Peyer's patch (tissue), 4 donors: ENCODE measurements at places on chromosomes 6 and 20. TPM values are rescaled to one million over a fixed set of nuclear protein-coding genes. Genes with fewer than 3 reads are reported as not detected.

- no peaks in the 10 kb centered on the region for H3K36me3 ChIP-seq
- H3K4me1 ChIP-seq, result no peaks in the 10 kb centered on the region
- no peaks in the 10 kb centered on the region for H3K27me3 ChIP-seq
- DNase-seq, result no peak
Measured at GRCh38 chr20:45301824-45302271, 4.8 kb upstream of the RBPJL start.

DNA sequence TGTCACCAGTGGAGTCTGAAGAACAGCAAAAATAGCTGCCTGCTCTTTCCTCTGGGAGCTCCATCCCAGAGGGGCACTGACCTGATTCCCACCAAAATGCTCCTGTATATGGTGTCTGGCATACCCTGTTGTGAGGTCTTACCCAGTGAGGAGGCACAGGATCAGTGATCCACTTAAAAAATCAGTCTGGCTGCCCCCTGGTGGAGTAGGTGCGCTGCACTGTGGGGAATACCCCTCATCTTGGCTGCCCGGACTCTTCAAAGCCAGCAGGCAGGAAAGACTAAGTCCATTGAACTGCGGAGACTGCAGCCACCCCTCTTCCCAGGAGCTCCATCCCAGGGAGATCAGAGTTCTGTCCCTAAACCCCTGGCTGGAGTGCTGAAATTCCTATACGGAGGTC, 230.9 kb upstream of the HTR1E start:
- no peak for DNase-seq
- no peaks in the 10 kb centered on the region for H3K27me3 ChIP-seq
- H3K4me1 ChIP-seq, result no peaks in the 10 kb centered on the region
- H3K27ac ChIP-seq, result no peak overlapping the region
- no peak overlapping the region for H3K4me3 ChIP-seq

DNA sequence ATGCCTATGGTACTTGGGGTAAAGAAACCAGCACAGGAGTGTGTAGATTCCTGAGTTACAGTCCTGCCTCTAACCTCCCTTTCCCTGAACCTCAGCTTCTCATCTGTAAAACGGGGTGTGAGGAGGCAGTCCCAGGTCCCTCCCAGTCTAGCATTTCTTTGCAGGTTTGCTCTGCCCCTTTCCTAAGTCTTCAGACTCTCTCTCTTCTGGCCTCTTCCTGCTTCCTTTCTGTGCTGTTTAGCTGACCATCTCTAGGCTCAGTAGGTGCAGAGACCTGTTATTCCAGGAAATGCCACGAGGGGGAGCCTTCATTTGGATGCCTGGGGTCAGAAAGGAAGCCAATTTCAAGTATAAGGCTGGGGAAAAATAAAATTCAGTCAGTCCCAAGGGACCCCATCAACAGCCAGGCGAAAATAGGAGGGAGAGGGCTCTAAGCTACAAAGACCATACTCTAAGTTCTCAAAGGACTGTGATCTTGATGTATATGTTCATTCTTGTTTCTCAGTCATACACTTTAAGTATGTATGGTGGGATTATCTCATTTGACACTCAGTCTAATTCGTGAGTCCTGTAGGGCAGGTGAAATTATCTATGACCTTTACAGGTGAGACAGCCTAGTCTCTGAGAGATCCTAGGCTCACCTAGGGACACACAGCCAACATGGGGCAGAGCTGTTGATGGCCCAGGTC, 89.1 kb downstream of the NCR2 start:
- no peak overlapping the region for H3K27ac ChIP-seq
- no peaks in the 10 kb centered on the region for H3K27me3 ChIP-seq
- peaks cover 12% of the 10 kb centered on the region for H3K4me1 ChIP-seq
- peak; percentile 95 for DNase-seq

- H3K4me1 ChIP-seq, result peaks cover 17% of the 10 kb centered on the region
- peak; percentile 84 for DNase-seq
- peak overlapping the region; percentile 25 for H3K4me3 ChIP-seq
- H3K36me3 ChIP-seq, result no peaks in the 10 kb centered on the region
Measured at GRCh38 chr20:45336530-45337366, 11.5 kb downstream of the SDC4 start.

GRCh38 chr6:139114746-139115145, 20.1 kb upstream of the HECA start:
- H3K4me1 ChIP-seq, result no peaks in the 10 kb centered on the region
- DNase-seq, result no peak
- no peak overlapping the region for H3K4me3 ChIP-seq

GRCh38 chr6:149782337-149782736, 32.8 kb downstream of the PCMT1 start:
- no peaks in the 10 kb centered on the region for H3K4me1 ChIP-seq
- H3K4me3 ChIP-seq, result no peak overlapping the region
- H3K36me3 ChIP-seq, result peaks cover 29% of the 10 kb centered on the region
- H3K27ac ChIP-seq, result no peak overlapping the region

- H3K27ac ChIP-seq, result peak overlapping the region; percentile 20
- no peaks in the 10 kb centered on the region for H3K36me3 ChIP-seq
- H3K27me3 ChIP-seq, result no peaks in the 10 kb centered on the region
- H3K4me1 ChIP-seq, result no peaks in the 10 kb centered on the region
- no peak overlapping the region for H3K4me3 ChIP-seq
- peak; percentile 64 for DNase-seq
Measured at GRCh38 chr6:158629367-158630221, 14.9 kb downstream of the DYNLT1 start.

GRCh38 chr6:2410656-2411380, 165.4 kb upstream of the GMDS start:
- H3K27ac ChIP-seq, result no peak overlapping the region
- no peak overlapping the region for H3K4me3 ChIP-seq
- no peak for DNase-seq
- H3K36me3 ChIP-seq, result no peaks in the 10 kb centered on the region

GRCh38 chr6:44388887-44389286, 1.4 kb downstream of the CDC5L start:
- DNase-seq, result no peak
- H3K27ac ChIP-seq, result no peak overlapping the region
- H3K4me3 ChIP-seq, result no peak overlapping the region
- H3K27me3 ChIP-seq, result no peaks in the 10 kb centered on the region
- peaks cover 17% of the 10 kb centered on the region for H3K4me1 ChIP-seq

- H3K36me3 ChIP-seq, result no peaks in the 10 kb centered on the region
- peak overlapping the region; percentile 33 for H3K27ac ChIP-seq
- H3K27me3 ChIP-seq, result no peaks in the 10 kb centered on the region
- DNase-seq, result no peak
- H3K4me3 ChIP-seq, result no peak overlapping the region
Measured at GRCh38 chr6:159715166-159715565, 12.1 kb upstream of the WTAP start.

DNA sequence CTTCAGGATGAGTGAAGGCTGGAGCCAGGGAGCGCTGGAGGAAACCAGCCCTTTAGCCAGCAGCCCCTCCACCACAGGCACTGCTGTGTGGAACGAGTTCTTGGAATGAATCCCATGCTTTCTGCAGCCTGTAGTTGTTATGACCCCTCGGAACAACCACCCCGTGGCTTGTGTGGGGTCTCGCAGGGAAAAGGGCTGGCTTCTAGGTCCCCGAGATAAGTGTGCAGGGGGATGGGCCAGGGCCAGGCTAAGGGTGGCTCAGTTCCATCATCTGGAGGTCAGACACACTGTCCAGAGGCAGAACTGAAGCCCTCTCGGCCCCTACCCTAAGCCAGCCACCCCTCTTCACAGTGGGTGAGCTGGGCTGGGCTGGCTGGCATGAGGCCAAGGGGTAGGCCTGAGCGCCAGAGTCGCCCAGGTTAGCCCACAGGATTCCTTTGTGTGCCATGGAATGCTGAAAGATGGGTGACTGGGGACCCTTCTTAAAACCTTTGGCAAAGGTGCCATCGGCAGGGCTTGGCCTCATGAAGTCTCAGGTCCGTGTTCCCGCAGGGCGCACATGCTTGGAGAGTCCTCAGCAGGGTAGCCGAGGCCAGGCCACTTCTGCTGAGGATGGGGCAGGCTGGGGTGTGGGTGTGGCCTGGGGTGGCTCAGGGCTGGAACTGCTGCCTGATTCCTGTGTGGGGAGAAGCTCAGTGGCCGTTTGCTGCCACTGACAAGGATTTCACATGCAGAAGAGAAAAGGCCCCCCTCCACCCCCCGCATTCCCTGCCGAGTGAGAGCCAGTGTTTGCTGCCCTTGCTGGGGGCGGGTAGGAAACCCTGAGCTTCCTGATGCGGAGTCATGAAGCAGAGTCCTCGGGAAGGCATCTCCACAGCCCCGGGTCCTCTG, 24.6 kb downstream of the SPATA2 start:
- peak; percentile 44 for DNase-seq
- H3K27ac ChIP-seq, result no peak overlapping the region
- H3K4me3 ChIP-seq, result no peak overlapping the region
- no peaks in the 10 kb centered on the region for H3K27me3 ChIP-seq
- no peaks in the 10 kb centered on the region for H3K4me1 ChIP-seq
- H3K36me3 ChIP-seq, result peaks cover 27% of the 10 kb centered on the region

DNA sequence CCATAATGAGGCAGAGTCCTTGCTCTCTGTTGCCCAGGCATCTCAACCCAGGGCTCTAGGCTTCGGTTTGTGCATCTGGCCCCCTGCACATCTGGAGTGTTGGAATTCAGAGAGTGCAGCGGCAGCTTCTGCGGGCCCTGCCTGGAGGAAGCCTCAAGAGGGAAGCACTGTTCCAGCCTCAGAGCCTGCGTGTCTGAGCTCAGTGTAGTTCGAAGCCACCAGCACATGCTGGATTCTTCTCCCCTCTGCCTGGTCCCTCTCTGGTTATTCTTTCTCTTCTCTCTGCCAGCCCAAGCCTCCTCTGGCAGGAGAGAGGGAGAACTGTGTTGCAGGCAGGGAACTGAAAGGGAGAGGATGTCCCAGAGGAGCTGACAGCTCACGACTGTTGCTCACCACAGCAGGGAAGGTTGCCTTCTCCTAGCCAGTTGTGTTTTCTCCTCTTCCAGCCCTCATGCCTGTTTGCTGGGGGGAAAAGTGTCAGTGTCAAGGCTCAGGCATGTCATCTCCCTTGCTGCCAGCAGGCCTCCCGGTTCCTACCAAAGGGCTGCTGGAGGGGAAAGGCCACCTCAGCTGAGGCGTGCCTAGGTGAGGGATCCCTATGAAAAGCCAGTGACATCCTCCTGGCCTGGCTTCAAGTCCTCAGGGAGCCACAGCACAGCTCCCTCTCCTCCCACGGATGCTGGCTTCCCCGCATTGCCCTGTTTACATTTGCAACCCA, 126.0 kb upstream of the LRFN2 start:
- no peak overlapping the region for H3K4me3 ChIP-seq
- no peaks in the 10 kb centered on the region for H3K36me3 ChIP-seq
- no peaks in the 10 kb centered on the region for H3K4me1 ChIP-seq
- no peak overlapping the region for H3K27ac ChIP-seq
- no peak for DNase-seq
- no peaks in the 10 kb centered on the region for H3K27me3 ChIP-seq

DNA sequence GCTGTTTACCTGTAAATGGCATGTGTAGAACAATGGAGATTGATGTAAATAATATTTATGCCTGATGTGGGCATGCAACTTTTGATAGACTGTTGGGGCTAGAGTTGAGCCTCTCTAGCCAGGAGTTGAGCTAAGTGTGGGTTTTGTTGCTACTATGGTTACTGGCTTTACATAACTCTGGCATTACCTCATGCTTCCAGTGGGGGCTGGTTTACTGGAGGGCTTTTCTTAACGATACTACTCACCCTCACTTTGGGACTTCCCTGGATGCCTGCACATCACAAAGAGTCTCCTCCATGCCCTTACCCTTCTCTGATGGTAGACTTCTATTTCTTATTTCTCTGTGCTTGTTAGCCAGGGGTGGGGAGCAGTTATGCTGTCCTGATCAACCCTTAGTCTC, 524.6 kb upstream of the CDH4 start:
- no peaks in the 10 kb centered on the region for H3K36me3 ChIP-seq
- H3K27ac ChIP-seq, result no peak overlapping the region
- H3K27me3 ChIP-seq, result no peaks in the 10 kb centered on the region
- DNase-seq, result no peak
- H3K4me1 ChIP-seq, result no peaks in the 10 kb centered on the region

DNA sequence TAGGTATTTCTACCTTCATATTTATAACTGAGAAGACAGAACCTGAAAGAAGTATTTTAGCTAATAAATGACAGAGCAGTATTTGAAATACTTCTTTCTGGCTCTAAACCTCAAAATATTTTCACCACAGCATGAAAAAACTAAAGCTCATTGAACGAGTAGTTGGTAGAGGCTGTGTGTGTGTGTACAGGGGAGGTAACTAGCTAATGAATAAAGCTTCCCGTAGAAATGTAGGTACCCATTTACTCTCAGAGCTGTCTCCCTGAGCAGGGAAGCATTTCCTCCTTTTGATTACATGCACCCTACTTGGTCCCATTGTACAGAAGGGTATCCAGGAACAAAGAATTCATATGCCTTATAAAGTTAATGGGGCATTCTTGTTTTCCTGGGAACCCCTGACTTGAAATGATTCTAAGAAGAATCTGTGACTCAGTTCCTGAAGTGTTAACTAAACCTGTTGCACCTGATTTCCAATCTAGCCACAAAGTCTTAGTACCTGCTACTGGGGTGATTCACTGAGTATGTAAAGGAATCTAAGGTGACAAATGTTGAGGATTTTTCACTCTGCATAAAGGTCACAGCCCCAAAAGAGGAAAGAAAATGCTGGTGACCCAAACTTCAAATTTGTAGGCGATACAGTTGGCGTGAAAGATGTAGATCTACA, 12.5 kb downstream of the CRYBG1 start:
- no peaks in the 10 kb centered on the region for H3K27me3 ChIP-seq
- no peak for DNase-seq
- H3K4me3 ChIP-seq, result no peak overlapping the region
- no peaks in the 10 kb centered on the region for H3K36me3 ChIP-seq
- H3K4me1 ChIP-seq, result peaks cover 4% of the 10 kb centered on the region

DNA sequence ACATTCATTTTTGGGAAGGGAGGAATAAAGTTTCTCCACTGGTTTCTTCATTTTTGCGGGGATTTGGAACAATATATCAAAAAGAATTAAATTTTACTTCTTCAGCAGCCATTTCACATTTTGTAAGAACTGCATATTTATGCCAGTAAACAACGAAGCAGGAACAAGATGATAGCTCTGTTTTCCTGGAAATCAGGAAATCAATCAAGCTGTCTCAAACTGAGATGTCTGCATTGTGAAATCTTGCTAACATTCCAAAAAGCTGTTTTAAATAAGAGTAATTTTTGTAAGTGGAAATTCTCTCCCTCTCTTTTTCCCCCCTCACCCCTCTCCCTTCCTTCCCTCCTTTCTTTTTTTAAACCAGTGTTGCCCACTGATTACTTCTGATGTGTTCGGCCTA, 20.0 kb downstream of the MAPK13 start:
- no peak overlapping the region for H3K4me3 ChIP-seq
- DNase-seq, result no peak
- no peak overlapping the region for H3K27ac ChIP-seq
- H3K4me1 ChIP-seq, result no peaks in the 10 kb centered on the region
- H3K36me3 ChIP-seq, result no peaks in the 10 kb centered on the region

- H3K36me3 ChIP-seq, result no peaks in the 10 kb centered on the region
- no peak overlapping the region for H3K4me3 ChIP-seq
- no peak for DNase-seq
- H3K4me1 ChIP-seq, result no peaks in the 10 kb centered on the region
Measured at GRCh38 chr6:111113336-111114086, 26.2 kb downstream of the SLC16A10 start.

GRCh38 chr20:35515341-35515740, 14.1 kb downstream of the C20orf173 start:
- no peak overlapping the region for H3K27ac ChIP-seq
- no peak for DNase-seq
- no peaks in the 10 kb centered on the region for H3K27me3 ChIP-seq
- H3K4me1 ChIP-seq, result no peaks in the 10 kb centered on the region
- H3K36me3 ChIP-seq, result no peaks in the 10 kb centered on the region
- no peak overlapping the region for H3K4me3 ChIP-seq

RNF217 gene
- 26.4 TPM for total RNA-seq

PARD6B gene
- total RNA-seq, result 16.5 TPM

OR2J3 gene
- not detected for total RNA-seq

SLC22A7 gene
- not detected for total RNA-seq

SH3BGRL2 gene
- 100 TPM for total RNA-seq

NKAPL gene
- not detected for total RNA-seq

DPPA5 gene
- not detected for total RNA-seq

FKBP1A gene
- 109 TPM for total RNA-seq

SLC26A8 gene
- not detected for total RNA-seq
